ENCODE measurements at places on chromosomes 1 and 21. TPM values are rescaled to one million over a fixed set of nuclear protein-coding genes. Genes with fewer than 3 reads are reported as not detected.

Gene SELENBP1
- total RNA-seq = 28.3 TPM

Gene RXFP4
- not detected for total RNA-seq

Gene MYOG
- not detected for total RNA-seq

Gene OR2T29
- total RNA-seq = not detected

Gene GORAB
- total RNA-seq = 16.5 TPM

DNA sequence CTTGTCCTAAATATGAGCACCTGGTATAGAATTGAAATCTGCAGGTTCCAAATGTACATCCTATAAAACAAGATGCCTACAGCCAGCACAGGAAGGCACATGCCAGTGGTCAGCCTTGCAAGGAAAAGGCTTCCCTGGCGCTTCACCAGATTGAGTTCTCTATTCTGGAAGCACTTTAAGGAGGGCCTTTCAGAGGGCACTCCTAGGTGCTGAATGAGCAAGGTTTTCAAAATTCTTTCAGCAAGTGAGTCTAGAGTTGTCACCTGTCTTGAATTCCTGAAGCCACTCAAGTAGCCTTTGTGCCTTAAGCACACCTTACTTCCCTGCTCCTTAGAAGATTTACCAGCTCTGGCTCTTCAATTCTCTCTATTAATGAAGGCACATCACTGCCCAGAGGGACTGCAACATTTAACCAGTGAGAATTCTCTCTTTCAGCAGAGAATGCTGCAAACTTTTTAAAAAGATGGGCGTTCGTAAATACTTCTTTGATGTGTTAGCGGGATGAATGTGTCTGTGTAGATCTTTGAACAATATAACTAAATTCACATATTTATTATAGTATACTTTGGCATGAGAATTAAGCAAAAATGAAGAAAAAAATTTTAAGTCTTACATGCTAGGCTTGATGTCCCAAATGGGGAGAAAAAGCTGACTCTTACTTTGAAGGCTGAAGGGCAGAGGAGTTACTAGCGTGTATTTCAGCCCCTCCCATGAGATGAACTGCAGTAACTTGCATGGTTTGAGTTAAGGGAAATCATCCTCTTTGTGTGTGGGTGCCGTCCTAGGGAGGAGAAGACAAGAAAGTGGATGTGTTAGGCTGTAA is 162.0 kb downstream of the NTPCR start:
- no peak overlapping the region for H3K4me3 ChIP-seq
- H3K27ac ChIP-seq = peak overlapping the region; percentile 98
- no peaks in the 10 kb centered on the region for H3K36me3 ChIP-seq
- no peaks in the 10 kb centered on the region for H3K27me3 ChIP-seq

GRCh38 chr1:47708019-47708535 is 270.2 kb downstream of the FOXD2 start:
- H3K27ac ChIP-seq = no peak overlapping the region
- H3K36me3 ChIP-seq = no peaks in the 10 kb centered on the region
- H3K27me3 ChIP-seq = peaks cover 62% of the 10 kb centered on the region
- no peak overlapping the region for H3K4me3 ChIP-seq

DNA sequence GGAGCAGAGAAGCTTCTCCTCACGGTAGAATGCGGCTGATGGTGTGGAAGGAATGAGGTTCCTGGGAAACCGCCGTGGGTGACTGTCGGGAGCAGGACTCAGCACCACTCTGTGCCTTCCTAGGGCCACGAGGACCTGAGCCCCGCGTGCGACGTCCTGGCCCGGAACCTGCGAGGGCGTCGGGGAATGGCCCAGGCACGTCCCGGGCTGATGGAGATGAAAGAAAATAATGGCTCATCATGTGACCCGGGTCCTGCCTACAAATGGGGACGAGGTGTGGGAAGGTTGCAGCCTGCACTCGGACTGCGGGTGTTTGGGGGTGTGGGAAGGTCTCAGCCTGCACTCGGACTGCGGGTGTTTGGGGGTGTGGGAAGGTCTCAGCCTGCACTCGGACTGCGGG is 25.1 kb upstream of the TTLL10 start:
- no peaks in the 10 kb centered on the region for H3K27me3 ChIP-seq
- H3K4me1 ChIP-seq = no peaks in the 10 kb centered on the region
- no peak overlapping the region for H3K27ac ChIP-seq
- no peak overlapping the region for H3K4me3 ChIP-seq

DNA sequence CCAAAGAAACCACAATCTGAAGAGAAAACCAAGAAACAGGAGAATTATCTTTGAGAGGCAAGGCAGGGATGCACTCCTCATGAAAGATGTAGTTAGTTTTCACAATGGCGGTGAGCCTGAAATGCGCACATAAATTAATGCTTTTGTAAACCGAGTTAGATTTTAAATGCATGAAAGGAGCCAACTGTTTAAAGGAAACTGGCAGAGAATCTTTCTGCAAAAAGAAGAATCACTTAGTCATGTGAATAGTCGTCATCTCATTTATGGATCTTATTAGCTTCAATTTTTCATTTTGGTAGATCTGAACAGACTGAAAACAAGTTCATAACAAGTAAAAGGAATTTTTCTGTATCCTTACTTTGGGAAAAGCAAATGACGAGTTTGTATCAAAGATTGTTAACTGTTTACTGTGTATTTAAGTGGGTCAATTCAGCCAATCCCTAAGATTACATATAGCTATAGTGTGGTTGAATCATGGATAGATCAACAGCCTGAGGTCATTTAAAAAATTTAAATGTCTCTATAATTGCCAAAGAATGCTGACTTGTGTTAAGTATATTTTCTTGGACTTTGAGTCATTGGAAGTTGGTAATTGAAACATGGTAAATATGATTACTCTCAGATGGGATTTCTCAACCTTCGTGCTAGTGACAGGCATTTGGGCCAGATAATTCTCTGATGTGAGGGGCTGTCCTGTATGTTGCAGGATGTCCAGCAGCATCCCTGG is 226.6 kb upstream of the KAZN start:
- no peaks in the 10 kb centered on the region for H3K36me3 ChIP-seq
- H3K4me3 ChIP-seq = no peak overlapping the region
- peak overlapping the region; percentile 27 for H3K27ac ChIP-seq
- DNase-seq = peak; percentile 81
- peaks cover 9% of the 10 kb centered on the region for H3K4me1 ChIP-seq

DNA sequence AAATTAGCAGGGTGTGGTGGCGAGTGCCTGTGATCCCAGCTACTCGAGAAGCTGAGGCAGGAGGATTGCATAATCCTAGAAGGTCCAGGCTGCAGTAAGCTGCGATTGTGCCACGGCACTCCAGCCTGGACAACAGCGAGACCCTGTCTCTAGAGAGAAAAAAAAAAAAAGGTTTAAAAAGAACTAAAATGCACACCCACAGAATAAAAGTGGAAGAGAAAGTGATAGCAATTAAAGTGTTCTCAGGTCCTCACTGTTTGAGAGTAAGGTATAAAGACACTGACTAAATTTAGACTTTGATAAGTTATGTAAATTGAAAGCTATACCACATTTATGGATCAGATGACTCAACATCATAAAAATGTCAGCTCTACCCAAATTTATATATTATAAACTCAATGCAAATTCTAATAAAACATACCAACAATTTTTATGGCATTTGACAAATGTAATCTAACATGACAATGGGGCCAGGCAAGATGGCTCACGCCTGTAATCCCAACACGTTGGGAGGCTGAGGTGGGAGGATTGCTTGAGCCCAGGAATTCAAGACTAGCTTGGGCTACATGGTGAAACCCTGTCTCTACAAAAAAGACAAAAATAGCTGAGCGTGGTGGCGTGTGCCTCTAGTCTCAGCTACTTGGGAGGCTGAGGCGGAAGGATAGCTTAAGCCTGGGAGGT is 11.8 kb downstream of the ZBTB17 start:
- no peak overlapping the region for H3K4me3 ChIP-seq
- no peak for DNase-seq
- H3K4me1 ChIP-seq = peaks cover 31% of the 10 kb centered on the region

GRCh38 chr1:234926559-234927311 is 201.9 kb downstream of the TOMM20 start:
- H3K36me3 ChIP-seq = no peaks in the 10 kb centered on the region
- DNase-seq = no peak
- peak overlapping the region; percentile 94 for H3K27ac ChIP-seq
- H3K27me3 ChIP-seq = no peaks in the 10 kb centered on the region

GRCh38 chr1:208027861-208028260 is 116.9 kb upstream of the CD34 start:
- H3K4me3 ChIP-seq = no peak overlapping the region
- peaks cover 31% of the 10 kb centered on the region for H3K4me1 ChIP-seq
- H3K36me3 ChIP-seq = no peaks in the 10 kb centered on the region
- H3K27ac ChIP-seq = no peak overlapping the region

- H3K27ac ChIP-seq = no peak overlapping the region
- H3K36me3 ChIP-seq = no peaks in the 10 kb centered on the region
- peaks cover 1% of the 10 kb centered on the region for H3K4me1 ChIP-seq
- DNase-seq = peak; percentile 67
Measured at GRCh38 chr1:90724926-90725656, 8.0 kb upstream of the BARHL2 start.

GRCh38 chr1:59077466-59078069 is 219.3 kb upstream of the FGGY start:
- no peak for DNase-seq
- H3K27ac ChIP-seq = no peak overlapping the region
- no peaks in the 10 kb centered on the region for H3K27me3 ChIP-seq
- H3K4me1 ChIP-seq = peaks cover 21% of the 10 kb centered on the region
- no peak overlapping the region for H3K4me3 ChIP-seq

GRCh38 chr1:85201340-85202091 is 700 bp upstream of the SYDE2 start:
- no peaks in the 10 kb centered on the region for H3K36me3 ChIP-seq
- H3K4me3 ChIP-seq = peak overlapping the region; percentile 89
- no peaks in the 10 kb centered on the region for H3K27me3 ChIP-seq
- H3K27ac ChIP-seq = peak overlapping the region; percentile 59
- peak; percentile 96 for DNase-seq
